ENCODE measurements at places on chromosomes 5 and 9.

DNA sequence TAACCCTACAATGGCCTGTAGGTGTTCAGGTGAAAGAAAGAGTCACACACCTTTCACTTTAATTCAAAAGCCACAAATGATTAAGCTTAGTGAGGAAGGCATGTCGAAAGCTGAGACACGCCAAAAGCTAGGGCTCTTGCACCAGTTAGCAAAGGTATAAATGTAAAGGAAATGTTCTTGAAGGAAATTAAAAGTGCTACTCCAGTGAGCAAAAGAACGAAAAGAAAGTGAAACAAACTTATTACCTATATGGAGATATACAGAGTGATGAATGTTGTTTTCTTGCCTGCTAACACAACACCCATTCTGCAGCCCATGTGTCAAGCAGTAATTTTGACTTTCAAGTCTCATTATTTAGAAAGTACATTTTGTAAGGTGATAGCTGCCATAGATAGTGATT lies 254.2 kb upstream of the SLC24A2 start:
- DNase-seq = no peak

- DNase-seq = no peak
Observed at GRCh38 chr9:109118808-109119438, 824 bp downstream of the TMEM245 start.

- DNase-seq = peak; percentile 98
Observed at GRCh38 chr9:133429641-133430161, 7.5 kb downstream of the ADAMTS13 start.

GRCh38 chr5:133298447-133298846 lies 246.6 kb downstream of the HSPA4 start:
- DNase-seq = no peak

DNA sequence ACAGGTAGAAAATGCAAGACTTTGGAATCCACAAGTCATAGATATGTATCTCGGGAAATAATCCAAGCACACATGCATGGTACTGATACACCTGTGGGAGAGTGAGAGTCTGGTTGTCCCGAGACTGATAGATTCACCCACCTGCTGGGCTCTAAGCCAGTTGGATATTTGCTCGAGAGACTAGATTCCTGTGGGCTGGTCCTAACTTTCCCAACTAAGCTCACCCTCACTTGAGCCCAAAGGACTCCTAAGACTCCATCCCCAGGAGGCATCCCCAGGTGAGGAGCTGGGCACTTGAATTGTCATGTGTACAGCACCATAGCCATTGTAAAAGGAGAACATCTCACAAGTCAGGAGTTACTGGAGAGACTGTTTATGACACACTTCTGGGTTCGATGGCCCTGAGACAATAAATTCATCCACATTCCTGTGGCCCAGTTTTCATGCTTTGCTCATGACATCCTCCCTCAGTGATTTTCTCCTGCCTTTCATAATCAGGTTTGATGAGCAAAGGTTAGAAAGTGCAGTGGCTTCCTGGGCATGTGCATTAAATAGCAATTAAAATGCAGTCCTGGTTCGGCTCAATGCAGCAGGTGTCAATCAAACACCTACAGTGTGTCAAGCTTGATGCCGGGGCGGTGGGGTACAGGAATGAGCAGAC lies 18.1 kb downstream of the SLC1A1 start:
- no peak for DNase-seq

GRCh38 chr9:107805201-107805600 lies 315.6 kb upstream of the KLF4 start:
- no peak for DNase-seq

GRCh38 chr5:159073026-159073425 lies 26.7 kb downstream of the EBF1 start:
- no peak for DNase-seq

DNA sequence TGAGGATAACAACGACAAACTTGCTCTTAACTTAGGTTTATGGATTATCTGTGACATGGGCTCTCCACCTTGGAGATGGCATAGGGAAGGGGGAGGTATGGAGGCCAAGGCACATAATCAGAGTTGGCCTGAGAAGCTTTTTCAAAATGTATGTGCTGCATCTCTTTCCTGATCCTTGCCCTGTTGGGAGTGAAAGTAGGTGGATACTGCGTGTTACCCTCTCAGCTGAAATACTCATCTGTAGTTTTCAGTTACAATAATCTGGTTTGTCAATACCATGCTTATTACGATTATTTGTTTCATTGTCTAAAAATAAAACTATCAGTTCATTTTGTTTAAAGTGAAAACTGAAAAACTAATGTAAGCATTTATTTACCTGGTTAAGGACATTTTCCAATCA lies 86.7 kb downstream of the SLC44A1 start:
- no peak for DNase-seq

- no peak for DNase-seq
Observed at GRCh38 chr9:120645760-120646159, 65.8 kb upstream of the CDK5RAP2 start.

DNA sequence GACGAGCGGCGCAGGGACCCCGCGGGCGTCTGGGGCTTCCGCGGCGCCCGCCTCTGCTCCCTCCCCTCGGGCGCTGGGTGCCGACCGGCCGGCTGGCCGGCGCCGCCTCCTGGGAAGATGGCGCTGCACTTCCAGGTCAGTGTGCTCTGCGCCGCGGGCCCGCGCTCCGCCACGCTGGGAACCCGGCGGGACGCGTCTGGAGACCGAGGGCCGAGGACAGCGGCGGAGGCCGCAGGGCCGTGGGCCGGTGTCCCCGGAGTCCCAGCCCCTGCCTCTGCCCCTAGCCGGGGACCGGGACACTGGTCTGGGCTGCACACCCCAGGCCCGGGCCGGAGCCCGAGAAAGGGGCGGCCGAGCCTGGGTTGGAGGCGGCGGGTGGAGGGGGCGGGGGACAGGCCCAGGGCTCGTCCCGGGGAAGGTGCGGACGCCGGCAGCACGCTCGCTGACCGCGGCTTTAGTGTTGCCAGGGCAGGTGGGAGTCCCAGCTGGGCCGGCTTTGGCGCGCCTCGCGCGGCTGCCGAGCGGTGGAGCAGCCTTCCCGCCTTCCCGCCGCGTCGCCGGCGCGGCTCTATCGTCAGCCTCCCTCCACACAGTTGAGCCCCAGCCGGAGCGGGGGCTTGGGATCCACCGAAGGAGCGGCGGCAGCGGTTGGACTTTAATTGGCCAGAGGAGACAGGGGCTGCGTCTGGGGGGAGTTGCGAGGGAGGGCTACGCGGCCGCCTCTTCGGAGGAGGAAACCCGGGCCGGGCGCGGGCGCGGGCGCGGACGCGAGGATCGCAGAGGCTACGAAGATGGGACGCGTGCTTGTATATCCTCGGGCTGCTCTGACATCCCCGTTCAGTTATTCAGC lies at the start of gene RANBP17:
Gene RANBP17, plus strand, starts transcription at position 102 of the 850 bp plus-strand sequence.
- DNase-seq = no peak
